ENCODE measurements at places on chromosomes 6 and 20. TPM values are rescaled to one million over a fixed set of nuclear protein-coding genes. Genes with fewer than 3 reads are reported as not detected.

Gene BNIP5
- not detected for total RNA-seq

GRCh38 chr6:134757911-134758361 is 192.0 kb downstream of the ALDH8A1 start:
- H3K4me3 ChIP-seq, result no peak overlapping the region
- no peak overlapping the region for H3K27ac ChIP-seq
- DNase-seq, result no peak
- H3K36me3 ChIP-seq, result no peaks in the 10 kb centered on the region
- H3K4me1 ChIP-seq, result no peaks in the 10 kb centered on the region

DNA sequence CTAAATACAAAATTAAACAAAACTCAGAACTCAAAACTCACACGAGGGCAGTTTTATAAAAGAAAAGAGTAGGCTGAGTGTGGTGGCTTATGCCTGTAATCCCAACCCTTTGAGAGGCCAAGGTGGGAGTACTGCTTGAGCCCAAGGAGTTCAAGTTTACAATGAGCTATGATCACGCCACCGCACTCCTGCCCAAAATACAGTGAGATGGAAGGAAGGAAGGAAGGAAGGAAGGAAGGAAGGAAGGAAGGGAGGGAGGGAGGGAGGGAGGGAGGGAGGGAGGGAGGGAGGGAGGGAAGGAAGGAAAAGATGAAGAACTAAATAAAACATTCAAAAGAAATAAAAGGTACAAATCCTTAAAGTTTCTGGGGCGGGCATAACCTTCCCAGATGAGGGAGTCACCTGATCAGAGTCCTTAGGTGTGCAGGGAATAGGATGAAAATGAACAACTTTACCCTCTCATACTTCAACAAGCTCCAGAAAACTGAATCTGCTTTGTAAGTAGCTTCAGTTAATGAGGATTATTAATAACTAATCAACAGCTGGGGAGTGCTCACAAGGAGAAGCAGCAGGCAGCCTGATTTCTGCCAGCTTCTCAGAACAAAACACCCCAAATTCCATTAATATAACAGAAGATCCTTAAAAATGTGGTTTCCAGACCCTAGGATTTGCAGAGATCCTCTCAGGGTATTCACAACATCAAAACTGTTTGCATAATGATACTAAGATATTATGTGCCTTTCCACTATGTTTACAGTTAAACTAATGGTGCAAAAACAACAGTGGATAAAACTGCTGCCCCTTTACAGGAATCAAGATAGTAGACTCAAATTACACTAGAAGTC is 21.8 kb downstream of the LMBRD1 start:
- H3K27ac ChIP-seq, result no peak overlapping the region
- no peaks in the 10 kb centered on the region for H3K36me3 ChIP-seq
- no peaks in the 10 kb centered on the region for H3K27me3 ChIP-seq

DNA sequence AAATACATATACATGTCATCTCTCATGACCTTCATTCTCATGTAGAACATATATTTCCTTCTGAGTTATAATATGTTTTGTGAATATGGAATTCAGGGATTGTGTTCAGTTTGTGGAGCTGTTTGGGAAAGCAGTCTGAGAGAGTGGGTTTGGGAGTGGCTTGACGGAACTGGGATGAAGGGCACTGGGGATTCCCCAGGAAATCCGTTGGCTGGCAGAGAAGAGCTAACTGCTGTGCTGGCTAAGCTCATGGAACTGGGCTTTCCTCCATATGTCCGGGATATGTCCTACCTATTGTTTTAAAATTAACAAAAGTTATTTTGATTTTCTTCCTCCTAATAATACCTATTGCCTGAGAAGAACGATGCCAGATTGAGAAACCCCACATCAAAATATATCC is 359.5 kb upstream of the FLRT3 start:
- DNase-seq, result no peak
- no peak overlapping the region for H3K4me3 ChIP-seq
- no peak overlapping the region for H3K27ac ChIP-seq
- H3K27me3 ChIP-seq, result no peaks in the 10 kb centered on the region
- no peaks in the 10 kb centered on the region for H3K36me3 ChIP-seq

DNA sequence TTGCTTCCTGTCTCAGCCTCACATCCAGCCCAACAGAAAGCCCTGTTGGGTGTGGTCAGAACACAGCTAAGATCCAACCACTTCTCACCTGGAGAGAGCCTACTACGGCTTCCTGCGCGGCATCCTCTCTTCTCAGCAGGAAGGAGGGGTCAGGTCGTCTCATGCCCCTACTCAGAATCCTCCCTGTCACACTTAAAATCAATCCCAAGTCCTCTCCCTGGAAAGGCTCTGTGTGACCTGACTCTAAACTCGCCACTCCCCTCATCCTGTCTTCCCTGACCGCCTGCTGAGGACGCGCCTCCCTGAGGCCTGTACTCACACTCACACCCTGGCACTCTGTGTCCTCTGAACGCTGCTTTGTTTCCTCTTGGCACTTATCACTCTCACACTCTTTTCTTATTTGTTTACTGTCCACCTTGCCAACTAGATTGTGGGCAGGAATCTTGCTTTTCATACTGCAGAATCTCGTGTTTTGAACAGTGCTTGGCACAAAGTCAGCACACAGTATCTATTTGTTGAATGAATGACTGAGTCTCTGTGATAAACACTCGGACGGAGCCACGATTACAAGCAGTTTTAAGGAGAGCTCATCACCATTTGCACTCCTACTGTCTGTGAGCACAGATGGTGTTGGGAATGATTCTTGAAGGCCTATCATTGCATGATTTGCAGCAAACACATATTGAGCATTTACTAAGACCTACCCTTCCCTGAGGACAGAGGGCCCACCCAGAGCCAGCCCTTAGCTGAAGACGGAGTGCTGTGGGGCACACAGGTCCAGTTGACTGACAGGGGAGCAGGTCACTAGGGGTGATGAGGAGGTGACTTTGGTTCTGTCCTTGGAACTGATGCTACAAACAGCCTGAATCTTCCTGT is 18.7 kb downstream of the RAB5IF start:
- peak overlapping the region; percentile 55 for H3K27ac ChIP-seq
- no peaks in the 10 kb centered on the region for H3K4me1 ChIP-seq
- no peaks in the 10 kb centered on the region for H3K27me3 ChIP-seq
- H3K4me3 ChIP-seq, result no peak overlapping the region

DNA sequence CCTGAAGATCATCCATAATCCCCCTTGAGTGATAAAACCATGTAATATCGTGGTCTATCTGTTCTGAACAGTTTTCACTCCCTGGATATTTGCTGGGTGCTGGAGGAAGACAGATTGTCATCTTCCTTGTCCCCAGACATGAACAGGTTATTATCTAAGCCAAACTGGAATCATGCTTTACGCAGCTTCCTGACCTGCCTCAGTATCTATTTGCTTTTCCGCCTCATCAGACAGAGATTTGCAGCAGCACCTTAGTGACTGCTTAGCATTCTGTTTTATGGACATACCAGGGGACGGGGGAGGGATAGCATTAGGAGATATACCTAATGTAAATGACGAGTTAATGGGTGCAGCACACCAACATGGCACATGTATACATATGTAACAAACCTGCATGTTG is 124.6 kb downstream of the SLC23A2 start:
- no peak for DNase-seq
- H3K36me3 ChIP-seq, result no peaks in the 10 kb centered on the region
- H3K27ac ChIP-seq, result no peak overlapping the region
- no peak overlapping the region for H3K4me3 ChIP-seq

GRCh38 chr6:15796844-15797243 is 134.0 kb upstream of the DTNBP1 start:
- no peak overlapping the region for H3K4me3 ChIP-seq
- no peaks in the 10 kb centered on the region for H3K27me3 ChIP-seq
- H3K27ac ChIP-seq, result no peak overlapping the region

DNA sequence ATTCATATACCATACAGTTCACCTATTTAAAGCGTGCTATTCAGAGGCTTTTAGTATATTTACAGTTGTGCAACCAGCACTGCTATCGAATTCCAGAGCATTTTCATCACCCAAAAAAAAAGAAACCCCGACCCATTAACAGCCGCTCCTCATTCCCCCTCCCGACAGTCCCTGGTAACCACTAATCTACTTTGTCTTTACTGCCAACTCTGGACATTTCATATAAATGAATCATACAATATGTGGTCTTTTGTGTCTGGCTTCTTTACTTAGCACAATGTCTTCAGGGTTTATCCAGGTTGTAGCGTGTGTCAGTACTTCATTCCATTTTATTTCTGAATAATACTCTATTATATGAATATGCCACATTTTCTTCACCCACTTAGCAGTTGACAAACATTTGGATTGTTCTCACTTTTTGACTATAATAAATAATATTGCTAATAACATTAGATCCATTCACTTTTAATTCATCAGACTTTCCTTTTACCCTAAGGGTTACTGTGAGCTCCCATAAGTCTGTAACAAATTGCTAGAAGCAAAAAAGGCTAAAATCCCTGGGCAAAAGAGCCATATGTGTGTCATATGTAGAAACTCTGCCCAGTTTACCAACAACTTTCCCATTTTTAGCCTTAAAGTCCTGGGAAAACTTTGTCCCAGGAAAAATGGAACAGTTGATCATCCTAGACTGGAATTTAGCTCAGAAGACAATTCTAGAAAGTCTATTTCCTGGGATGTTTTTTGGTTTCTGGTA is 23.2 kb upstream of the ROS1 start:
- no peak overlapping the region for H3K27ac ChIP-seq
- H3K4me1 ChIP-seq, result no peaks in the 10 kb centered on the region
- DNase-seq, result no peak
- no peak overlapping the region for H3K4me3 ChIP-seq

Gene CALHM4
- not detected for total RNA-seq

GRCh38 chr20:5153612-5154542 is 27.1 kb downstream of the CDS2 start:
- H3K4me1 ChIP-seq, result no peaks in the 10 kb centered on the region
- H3K4me3 ChIP-seq, result no peak overlapping the region
- no peaks in the 10 kb centered on the region for H3K36me3 ChIP-seq
- no peak overlapping the region for H3K27ac ChIP-seq

Gene GDAP1L1
- total RNA-seq, result not detected

Gene UST
- total RNA-seq, result 29.4 TPM

DNA sequence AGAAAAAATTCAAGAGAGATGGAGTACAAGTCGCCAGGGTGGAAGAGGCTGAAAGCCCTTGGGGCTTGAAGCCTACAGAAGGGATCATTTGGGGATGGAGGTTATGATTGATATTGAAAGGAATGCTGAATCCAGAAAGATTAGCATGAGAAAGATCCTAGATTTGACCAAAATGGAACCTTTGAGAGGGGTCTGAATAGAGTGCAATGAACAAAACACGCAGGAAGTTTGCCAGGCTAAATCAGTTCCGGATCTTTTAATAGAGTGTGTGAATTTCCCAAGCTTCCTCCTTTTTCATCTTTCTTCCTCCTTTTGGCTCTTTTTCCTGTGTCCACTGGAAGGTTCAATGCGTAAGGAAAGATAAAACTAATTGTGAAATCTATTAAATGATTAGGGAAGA is 15.3 kb downstream of the IPCEF1 start:
- H3K27ac ChIP-seq, result no peak overlapping the region
- no peak overlapping the region for H3K4me3 ChIP-seq
- H3K27me3 ChIP-seq, result no peaks in the 10 kb centered on the region
- no peaks in the 10 kb centered on the region for H3K36me3 ChIP-seq

GRCh38 chr6:139308936-139309603 is 17.3 kb upstream of the TXLNB start:
- no peak for DNase-seq
- H3K4me3 ChIP-seq, result no peak overlapping the region
- no peaks in the 10 kb centered on the region for H3K36me3 ChIP-seq

GRCh38 chr6:131948692-131949619 is 2.2 kb downstream of the CCN2 start:
- peak overlapping the region; percentile 74 for H3K27ac ChIP-seq
- H3K4me3 ChIP-seq, result peak overlapping the region; percentile 50
- peak; percentile 36 for DNase-seq

GRCh38 chr20:41076776-41077175 is 48.2 kb downstream of the TOP1 start:
- peaks cover 81% of the 10 kb centered on the region for H3K4me1 ChIP-seq
- H3K27ac ChIP-seq, result no peak overlapping the region
- DNase-seq, result no peak
- H3K27me3 ChIP-seq, result no peaks in the 10 kb centered on the region
- peaks cover 14% of the 10 kb centered on the region for H3K36me3 ChIP-seq

Gene C20orf141
- not detected for total RNA-seq

- H3K4me1 ChIP-seq, result no peaks in the 10 kb centered on the region
- H3K36me3 ChIP-seq, result no peaks in the 10 kb centered on the region
- peaks cover 39% of the 10 kb centered on the region for H3K27me3 ChIP-seq
- H3K27ac ChIP-seq, result no peak overlapping the region
These were observed 9.3 kb upstream of the EEF1A2 start for GRCh38 chr20:63508072-63508768.

DNA sequence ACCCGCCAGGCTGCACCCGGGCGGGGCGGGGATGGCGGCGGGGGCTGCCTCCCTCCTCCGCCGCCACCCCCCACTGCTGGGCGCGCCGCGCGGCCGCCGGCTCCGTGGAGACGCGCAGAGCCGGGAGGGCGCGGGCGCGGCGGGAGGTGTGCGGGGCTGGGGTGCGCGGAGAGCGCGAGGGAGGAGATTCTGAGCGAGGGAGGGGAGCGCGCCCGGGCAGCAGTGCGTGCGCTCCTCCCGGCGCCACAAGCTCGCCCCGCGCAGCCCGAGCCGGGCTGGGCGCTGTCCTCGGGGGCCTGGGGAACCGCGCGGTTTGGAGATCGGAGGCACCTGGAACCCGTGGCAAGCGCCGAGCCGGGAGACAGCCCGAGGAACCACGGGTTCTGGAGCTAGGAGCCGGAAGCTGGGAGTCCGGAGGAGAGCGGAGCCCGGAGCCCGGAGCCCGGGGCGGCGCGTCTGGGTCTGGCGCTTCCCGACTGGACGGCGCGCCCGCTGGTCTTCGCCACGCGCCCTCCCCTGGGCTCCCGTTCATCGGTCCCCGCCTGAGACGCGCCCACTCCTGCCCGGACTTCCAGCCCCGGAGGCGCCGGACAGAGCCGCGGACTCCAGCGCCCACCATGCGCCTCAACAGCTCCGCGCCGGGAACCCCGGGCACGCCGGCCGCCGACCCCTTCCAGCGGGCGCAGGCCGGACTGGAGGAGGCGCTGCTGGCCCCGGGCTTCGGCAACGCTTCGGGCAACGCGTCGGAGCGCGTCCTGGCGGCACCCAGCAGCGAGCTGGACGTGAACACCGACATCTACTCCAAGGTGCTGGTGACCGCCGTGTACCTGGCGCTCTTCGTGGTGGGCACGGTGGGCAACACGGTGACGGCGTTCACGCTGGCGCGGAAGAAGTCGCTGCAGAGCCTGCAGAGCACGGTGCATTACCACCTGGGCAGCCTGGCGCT is at the start of gene NTSR1:
Gene NTSR1 (plus strand): TSS at position 246 of the 946 bp plus-strand sequence. CDS start 372 bp downstream, at position 618.
- peaks cover 27% of the 10 kb centered on the region for H3K4me1 ChIP-seq
- no peak within 1 kb of the TSS for H3K4me3 ChIP-seq
- no peak for DNase-seq
- no peak within 1 kb of the TSS for H3K27ac ChIP-seq
- H3K36me3 ChIP-seq, result no peaks in the 10 kb centered on the region
- H3K27me3 ChIP-seq, result no peaks in the 10 kb centered on the region

DNA sequence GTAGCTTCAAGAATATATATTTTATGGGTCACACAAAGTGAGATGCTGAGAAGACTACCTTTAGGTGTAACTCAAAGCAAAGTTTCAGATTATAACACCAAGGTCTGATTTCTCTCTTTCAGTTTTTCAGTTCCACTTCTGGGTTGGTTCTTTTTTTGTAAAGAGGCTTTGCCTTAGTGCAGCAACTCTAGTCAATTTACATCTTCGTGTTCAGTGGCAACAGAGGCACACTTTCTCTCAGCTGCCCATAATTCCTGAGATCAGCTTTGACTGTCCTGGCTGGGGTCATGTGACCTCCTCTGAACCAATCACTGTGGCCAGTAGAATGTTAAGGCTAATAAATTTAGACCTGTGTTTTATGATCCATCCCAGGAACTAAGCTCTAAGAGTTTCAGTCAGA is 120.2 kb downstream of the TINAG start:
- no peaks in the 10 kb centered on the region for H3K27me3 ChIP-seq
- no peak overlapping the region for H3K27ac ChIP-seq
- no peak for DNase-seq

Gene C6orf141
- total RNA-seq, result 5.0 TPM

Gene GINS1
- 0.59 TPM for total RNA-seq

Measured in tibial nerve (tissue), 4 donors.